ENCODE measurements at places on chromosomes 11 and 22. TPM values are rescaled to one million over a fixed set of nuclear protein-coding genes. Genes with fewer than 3 reads are reported as not detected.

GRCh38 chr11:59368238-59369022 lies 9.7 kb downstream of the OR5AN1 start:
- no peak for DNase-seq

- DNase-seq, result no peak
These were observed 24.2 kb downstream of the MRTFA start for GRCh38 chr22:40612291-40612751.

DNA sequence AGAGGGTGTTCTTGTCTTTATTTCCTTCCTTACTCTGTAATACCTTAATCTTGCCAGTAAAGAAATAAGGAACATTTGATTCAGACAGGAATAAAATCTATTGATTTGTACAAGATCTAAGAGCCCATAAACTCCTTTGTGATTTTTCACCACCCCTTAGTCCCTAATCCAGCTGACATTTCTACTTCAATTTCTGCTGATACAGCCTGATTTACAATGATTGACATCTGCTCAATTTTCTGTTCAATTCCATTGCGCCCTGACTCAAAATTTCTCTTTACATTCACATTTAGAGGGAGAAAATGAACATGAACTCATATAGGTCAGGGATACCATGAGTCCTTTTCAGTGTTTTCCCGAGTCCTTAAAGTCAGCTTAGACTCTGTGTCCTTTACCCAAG lies 27.2 kb upstream of the TMEM123 start:
- no peak for DNase-seq

- no peak for DNase-seq
These were observed 3.8 kb upstream of the CCDC86 start for GRCh38 chr11:60838132-60838531.

- peak; percentile 97 for DNase-seq
These were observed 139.6 kb upstream of the E2F8 start for GRCh38 chr11:19380375-19380774.

DNA sequence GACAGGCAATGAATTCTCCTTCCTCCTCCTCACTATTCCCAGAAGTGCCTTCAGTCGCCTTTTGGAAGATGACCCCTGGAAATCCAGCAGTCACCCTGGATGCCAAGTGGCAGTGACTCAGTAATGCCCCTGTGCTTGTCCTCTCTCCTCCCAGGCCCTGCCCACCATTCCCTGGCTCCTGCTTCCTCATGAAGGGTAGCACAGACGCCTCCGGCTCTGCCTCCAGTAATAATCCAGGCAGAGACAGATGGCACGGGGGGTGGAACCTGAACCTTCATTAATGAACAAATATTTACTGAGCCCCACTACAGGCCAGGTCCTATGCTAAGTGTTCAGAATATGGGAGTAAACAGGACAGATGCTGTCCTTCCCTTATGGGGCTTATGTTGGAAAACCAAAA lies 23.2 kb downstream of the SYT13 start:
- no peak for DNase-seq

DNA sequence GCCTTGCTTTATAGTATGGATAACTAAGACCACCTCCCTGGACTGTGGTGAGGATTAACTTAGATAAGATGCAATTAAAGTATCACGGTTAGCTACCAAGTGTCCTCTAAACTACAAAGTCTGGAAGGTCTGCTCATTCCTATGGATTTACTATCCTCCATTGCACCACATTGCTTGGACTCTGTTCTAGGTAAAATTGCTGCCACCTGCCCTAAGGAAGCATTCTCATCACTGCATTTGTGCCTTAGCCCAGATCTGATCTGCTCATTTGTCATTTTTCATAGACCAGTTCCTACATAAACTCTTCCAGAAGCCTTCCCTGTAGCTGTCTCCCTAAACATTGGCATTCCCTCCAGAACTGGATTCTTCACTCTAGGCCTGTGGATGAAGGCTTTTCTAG lies 380.0 kb downstream of the INSC start:
- DNase-seq, result no peak

DNA sequence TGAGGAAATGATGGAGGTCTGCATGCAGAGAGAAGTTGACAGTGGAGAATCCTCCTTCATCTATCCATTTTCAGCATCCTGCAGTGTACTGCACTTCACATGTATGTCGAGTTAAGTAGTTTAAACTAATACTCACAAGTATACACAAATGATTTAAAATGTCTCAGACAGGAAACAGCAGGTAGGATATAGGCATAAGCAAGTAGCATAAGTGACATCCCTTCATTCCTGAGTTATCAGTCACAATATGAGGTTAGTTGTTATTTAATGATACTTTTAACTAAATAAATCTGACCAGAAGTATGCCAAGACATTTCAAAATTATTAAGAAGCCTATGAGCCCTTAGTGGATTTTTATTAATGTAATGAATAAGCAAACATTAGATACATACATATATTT lies 37.4 kb downstream of the MTMR2 start:
- no peak for DNase-seq

DNA sequence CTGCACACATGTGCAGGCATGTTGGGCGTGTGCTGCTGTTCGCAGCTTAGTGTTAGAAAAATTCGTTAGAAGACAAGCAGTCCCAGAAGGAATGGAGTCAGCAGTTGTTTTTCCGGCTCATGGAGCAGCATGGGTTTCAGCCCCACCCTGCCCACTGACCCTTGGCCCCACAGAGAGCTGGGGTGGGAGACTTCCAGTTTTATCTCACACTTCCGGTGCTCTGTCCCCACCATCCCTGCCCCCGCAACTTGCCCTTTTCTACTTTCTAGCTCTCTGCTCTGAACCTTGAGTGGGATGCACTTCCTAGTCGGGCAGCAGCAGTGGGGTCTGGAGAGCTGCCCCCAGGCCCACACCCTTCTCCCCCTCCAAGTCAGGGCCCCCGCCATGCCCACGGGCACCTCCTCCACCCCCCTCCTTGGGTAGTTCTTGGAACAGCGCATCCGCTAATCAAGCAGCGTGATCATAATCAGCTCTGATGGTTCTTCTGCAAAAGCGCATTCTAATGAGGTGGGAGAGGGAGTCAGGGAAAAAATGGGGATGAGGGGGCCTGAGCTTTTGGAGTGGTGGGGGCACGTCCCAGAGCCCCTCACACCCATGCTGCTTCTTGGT lies 184.4 kb downstream of the CEP164 start:
- DNase-seq, result no peak

Gene SMTNL1
- not detected for total RNA-seq

GRCh38 chr11:16953663-16954062 lies 60.6 kb downstream of the PLEKHA7 start:
- no peak for DNase-seq

DNA sequence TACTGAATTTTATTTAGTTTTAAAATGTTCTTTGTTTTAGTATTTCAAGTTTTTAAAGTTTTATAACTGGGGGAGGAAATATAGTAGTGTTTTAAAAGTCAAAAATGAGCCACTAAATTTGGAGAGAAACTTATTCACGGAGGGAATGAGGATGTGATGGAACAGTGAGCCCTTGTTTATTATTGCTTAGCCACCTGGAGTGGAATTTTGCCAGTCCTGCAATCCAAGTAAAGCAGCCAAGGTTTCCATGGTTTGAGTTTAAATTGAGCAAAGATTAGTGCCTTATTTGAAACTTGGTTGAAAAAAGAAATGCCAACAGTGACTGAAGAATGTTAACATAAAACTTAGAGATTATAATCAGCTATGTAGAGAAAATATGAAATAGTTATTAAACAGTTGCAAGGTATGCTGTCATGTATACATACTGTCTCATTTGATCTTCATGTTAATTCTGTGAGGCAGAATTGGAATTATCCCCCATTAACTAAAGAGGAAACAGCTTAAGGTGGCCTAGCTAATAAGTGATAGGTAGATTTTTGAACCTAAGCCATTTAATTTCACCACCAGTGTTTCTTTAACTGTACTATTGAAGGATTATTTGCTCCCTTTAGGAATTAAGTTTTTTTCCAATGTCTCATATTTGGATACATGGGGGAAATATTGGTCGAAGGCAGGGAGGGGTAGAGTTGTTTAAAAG lies 36.4 kb downstream of the SWAP70 start:
- no peak for DNase-seq

Gene TTC28
- total RNA-seq, result 5.5 TPM

- DNase-seq, result no peak
These were observed 146.2 kb upstream of the SYN3 start for GRCh38 chr22:33204408-33204807.

DNA sequence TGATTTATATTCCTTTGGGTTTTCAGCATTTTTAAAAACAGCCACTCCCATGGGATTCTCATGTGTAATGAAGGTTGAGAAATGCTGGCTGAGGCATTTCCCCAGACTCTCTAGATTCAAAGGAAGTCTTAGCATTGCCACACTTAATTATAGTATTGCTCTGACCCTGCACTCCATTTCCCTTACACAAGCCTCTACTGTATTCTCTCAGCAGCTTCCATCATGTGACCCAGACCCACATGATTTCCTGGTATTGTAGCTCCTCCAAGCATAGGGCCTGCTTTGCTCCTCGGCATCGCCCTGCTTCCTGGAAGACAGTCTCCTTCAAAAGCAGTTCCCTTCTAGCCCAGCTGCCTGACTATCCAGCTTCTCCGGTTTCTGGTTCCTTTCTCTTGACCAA lies 261.5 kb downstream of the LARGE1 start:
- DNase-seq, result no peak

- DNase-seq, result no peak
These were observed 132.1 kb upstream of the PAX6 start for GRCh38 chr11:31943056-31943780.

GRCh38 chr11:75891947-75892739 lies 77.1 kb downstream of the UVRAG start:
- no peak for DNase-seq

DNA sequence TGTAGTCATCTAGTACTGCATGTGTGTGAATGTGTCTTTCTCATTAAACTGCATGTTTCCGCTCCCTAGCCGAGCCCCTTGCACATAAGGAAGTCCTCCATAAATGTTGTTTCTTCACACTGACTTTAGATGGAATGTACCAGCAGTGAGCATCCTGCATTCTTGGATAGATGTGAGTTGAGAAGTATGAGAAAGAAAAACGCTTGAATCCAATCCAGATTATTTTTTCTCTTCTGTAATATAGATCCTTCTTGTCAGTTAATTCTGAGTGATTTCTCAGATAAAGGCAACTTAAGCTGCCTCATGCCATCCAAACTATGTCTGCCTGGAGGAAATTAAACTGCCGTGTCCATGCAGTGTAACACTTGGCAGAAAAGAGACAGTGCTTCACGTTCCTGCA lies 268.1 kb upstream of the ISX start:
- no peak for DNase-seq

DNA sequence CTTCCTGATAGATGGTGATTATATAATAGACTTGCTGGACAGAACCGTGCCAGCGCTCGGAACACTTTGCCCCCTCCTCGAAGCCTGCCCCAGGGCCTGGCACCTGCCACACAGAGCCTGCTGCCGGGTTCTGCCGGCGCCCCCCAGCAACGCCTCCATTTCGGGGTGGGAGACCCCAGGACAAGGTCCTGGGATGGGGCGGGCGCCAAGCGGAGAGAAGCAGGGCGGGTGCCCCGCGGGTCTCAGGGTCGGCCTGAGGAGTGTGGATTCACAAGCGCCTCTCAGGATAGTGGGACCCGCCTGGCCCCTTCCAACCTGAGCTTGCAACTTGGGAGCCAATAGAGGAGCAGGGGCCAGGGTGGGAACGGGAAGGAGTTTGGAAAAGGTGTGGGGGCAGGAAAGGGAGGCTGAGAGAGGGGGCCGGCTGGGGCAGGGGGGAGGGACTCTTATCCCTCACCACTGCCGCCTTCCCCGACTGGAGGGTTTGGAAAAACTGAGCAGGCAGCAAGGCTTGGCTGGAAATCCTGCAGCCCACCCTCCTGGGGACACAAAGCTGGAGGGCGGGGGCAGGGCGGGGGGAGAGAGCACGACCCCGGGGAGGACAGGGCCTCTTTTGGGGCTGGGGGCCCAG lies 3.3 kb upstream of the BCL9L start:
- peak; percentile 31 for DNase-seq

DNA sequence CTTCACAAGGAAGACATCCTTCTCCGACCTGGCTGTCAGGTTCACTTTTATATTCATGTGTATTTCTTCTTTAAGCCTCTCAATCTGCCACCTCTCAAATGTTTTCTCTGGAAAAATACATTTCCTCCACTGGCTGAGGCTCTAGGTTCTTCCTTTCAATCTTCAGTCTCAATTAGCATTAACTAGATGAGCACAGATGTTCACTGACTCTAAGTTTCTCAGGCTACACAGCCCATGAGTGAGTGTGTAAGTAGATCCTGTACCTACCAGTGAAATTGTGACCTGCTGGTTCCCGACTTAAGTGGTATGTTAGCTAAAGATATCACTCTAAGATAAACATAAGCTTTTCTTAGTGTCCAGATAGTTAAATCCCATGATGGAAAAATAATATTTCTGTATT lies 206.9 kb downstream of the ADAMTS15 start:
- no peak for DNase-seq

DNA sequence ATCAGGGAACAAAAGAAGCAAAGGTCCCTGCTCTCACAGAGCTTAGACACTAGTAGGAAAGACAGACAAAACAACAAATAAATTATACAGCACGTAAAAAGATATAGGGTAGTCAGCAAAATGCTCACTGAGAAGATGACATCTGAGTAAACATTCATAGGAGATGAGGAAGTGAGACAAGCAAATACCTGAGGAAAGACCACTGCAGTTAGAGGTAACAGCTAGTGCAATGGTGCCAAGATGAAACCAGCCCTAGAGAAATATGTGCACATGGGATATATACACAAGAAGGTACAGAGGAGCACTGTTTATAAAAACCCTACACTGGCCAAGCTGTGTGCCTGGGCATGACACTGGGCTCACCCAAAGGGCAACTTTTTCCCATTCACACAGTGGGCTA lies 9.8 kb downstream of the CYP2R1 start:
- DNase-seq, result no peak

Gene PYGM
- not detected for total RNA-seq

GRCh38 chr11:83612891-83613766 lies 327.0 kb upstream of the CCDC90B start:
- DNase-seq, result no peak

Gene CALCB
- total RNA-seq, result not detected

GRCh38 chr11:100010393-100010792 lies 676.7 kb upstream of the ARHGAP42 start:
- DNase-seq, result no peak

DNA sequence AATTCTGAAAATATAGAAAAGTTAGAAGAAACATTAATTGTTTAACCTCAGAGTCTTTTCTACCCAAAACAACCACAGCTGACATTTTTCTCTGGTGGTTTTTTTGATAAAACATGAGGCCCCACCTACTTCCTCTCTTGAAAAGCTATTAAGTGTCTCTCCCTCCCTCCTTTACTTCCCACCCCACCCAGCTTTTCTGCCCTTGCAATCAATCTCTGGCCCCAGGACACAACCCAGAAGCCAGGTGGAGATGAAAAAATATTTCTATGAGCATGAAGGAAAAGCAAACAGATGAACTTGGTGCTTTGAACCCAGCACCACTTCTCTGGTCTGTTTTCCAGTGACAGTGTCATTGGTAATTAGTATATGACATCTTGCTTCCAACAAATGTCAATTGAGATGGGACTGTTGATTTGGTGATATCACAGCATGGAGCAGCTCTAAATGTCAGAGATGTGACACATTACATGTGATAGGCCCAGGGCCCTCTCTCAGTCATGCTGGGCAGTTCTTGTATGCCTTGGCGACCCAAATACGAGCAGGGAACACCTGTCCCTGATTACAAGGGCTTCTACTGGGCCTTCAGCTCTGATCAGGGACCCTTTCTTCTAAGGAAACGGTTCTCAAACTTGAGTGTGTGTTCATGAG lies 23.9 kb upstream of the TMPRSS13 start:
- no peak for DNase-seq
